Osteoblast (primary cell): ENCODE measurements at places on chromosomes 6 and 20.

DNA sequence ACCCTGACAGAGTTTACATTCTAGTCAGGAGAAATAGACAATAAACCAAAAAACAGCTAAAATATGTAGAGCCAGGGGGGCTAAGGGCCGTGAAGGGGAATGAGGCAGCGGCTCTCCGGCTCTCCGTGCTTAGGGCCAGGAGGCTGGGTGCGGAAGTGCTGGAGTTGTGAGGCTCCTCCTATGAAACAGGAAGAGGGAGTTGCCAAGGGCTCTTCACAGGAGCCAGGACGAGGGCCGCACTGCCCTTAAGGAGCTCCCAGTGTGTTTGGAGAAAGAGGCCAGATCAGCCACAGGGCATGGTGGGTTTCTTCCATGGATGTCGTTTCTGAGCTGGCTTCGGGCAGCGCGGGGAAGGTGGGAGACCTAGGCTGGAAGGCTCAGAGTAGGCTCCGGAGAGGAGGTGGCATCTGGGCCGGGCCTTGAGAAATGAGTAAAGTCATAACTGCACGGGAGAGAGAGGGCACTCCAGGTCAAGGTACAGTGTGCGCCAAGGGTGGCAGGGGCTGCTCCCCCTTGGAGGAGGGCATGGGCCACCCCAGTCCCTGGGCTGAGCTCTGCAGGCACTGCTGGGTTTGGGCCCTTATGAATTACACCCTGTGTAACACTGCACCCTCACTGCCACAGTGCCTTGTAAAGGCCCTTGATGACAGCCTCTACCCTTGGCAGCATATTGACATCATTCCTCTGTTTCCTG lies 20.8 kb upstream of the MLN start:
- peak; percentile 97 for DNase-seq

DNA sequence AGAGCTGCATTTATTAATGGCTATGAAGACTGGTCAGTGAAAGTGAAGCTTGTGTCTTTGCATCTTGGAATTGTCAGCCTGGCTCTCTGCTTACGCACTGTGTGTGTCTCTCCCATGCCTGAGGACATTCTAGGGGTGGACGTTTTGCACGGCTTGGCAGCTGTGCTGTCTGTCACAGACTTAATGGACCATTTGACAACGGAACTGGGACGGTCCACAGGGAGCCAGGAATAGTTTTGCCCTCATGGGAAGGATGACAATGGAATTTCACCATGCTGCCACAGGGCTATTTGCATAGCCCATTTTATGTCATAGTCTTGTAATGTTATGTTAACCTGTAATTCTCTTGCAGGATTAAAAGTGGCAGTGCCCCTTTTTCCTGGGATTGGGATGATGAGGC lies 44.7 kb downstream of the OR2B6 start:
- DNase-seq: no peak

- DNase-seq: peak; percentile 79
Measured at GRCh38 chr20:34954904-34955230, 739 bp downstream of the GSS start.

DNA sequence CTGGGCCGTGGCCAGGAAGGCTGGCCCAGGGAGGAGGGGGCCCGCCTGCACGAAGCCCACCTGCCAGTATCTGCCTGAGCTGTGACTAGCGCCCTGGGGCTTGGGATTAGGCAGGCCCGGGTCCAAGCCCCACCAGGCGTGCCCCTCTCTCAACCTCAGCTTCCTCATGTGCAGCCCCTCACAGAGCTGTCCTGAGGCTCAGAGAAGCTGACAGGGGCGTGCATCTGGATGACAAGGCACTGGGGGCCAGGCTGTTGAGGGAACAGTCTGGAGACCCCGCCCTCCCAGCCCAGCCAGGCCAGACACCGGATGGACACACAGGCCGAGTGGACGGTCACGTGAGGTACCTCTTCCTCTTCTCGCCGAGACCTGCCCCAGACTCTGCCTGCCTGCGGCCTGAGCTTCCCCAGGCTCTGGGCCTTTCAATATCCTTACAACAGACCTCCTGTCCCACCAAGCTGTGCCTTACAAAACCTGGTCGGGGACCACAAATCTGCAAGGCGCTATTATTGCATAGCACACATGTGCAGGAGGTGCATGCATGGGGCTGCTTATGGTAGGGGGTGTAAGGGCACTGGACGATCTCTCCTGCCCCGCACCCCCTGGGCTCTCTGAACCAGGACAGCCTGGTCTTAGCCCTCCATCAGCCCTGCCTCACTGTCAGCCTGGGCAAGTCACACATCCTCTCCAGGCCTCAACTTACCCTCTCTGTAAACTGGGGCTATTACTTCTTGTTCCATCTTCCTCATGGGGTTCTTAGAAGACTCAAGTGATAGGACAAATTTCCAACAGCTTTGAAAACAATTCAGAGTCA lies 20.0 kb downstream of the NOL4L start:
- no peak for DNase-seq

DNA sequence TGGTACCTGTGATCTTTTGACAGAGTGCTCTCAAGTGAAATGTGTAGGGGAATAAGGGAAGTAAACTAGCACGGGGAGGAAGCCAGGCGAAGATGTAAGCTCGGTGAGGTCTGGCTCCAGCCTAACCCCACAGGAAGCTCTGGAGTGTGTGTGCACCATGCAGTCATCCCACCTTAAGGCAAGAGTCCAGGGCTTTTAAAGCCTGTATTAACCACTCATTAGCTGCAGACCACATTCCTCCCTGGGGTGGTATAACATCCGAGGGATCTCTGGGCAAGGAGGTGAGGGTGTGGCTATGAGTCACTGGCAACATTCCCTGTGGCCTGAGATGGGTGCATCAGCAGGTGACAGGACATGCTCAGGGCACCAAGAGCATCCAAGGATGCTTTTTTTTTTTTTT lies 12.5 kb upstream of the RANBP9 start:
- DNase-seq: no peak

DNA sequence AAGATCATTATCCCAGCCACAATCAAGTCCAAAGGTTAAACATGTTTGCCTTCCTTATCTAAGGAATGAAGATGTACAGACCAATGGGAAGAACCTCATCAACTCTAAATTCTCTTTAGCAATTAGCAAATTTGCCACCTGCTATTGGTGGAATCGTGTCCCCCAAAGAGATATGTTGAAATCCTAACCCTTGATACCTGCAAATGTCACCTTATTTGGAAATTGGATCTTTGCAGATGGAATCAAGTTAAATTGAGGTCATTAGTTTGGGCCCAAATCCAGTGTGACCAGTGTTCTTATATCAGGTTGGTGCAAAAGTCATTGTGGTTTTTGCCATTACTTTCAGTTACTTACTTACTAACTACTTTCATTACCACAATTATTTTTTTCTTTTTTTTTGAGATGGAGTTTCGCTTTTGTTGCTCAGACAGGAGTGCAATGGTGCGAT lies 31.3 kb downstream of the KLHL31 start:
- no peak for DNase-seq

GRCh38 chr6:157278171-157278570 lies 45.1 kb downstream of the TMEM242 start:
- DNase-seq: peak; percentile 19
